Mammary epithelial cell (primary cell): ENCODE measurements at places on chromosomes 4 and X. TPM values are rescaled to one million over a fixed set of nuclear protein-coding genes. Genes with fewer than 3 reads are reported as not detected.

GRCh38 chr4:10072420-10073017 lies 44.1 kb downstream of the WDR1 start:
- DNase-seq, result no peak

- DNase-seq, result no peak
Measured at GRCh38 chr4:147965056-147965455, 233.2 kb downstream of the ARHGAP10 start.

GRCh38 chr4:1576304-1576960 lies 107.7 kb downstream of the FAM53A start:
- DNase-seq, result no peak

- no peak for DNase-seq
Measured at GRCh38 chr4:153112041-153112441, 92.2 kb upstream of the TRIM2 start.

GRCh38 chr4:2295500-2295899 lies 33.6 kb upstream of the MXD4 start:
- no peak for DNase-seq

GRCh38 chr4:76539979-76540378 lies 105.0 kb downstream of the SHROOM3 start:
- no peak for DNase-seq

- peak; percentile 50 for DNase-seq
Measured at GRCh38 chrX:134026565-134027311, 41.3 kb upstream of the GPC3 start.

- no peak for DNase-seq
Measured at GRCh38 chr4:172865103-172865502, 303.5 kb upstream of the GALNT7 start.

- no peak for DNase-seq
Measured at GRCh38 chrX:8783097-8783713, 18.0 kb downstream of the FAM9A start.

DNA sequence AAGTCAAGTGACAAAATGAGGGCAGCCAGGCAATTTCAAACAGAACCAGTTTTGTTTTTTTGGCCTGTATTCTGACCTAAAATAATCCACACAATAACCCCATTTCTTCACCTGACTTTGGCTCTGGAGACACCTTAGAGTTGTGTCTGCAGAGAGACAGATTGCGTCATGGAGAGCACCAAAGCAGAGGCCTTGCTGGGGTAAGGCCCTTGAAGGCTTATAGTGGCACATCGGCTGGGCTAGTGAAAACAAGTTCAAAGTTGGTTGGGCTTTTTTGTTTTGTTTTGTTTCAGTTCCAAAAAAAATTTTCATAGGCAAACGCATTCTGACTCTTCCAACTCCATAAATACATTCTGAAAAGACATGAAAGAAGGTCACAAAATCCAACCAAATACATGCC lies 34.4 kb downstream of the PARM1 start:
- peak; percentile 2 for DNase-seq

DNA sequence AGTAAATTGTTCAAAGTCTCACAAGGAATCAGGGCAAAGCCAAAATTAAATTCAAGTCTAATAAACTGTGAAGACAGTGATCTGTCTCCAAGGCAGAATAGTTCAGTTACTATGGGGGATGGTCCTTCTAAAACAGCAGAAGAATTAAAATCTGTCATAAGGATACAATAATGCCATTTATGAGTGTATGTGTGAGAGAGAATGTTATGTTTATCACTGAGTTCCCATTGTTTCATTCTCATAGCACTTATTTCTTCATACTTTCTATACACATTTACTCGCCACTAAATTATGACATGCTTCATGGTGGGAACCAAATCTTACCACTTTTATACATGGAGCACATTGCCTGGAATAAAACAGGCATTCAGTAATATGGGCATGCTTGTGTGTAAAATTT lies 102.5 kb downstream of the AMMECR1 start:
- DNase-seq, result no peak

Gene XK
- 0.19 and 0.35 TPM in 2 replicates for total RNA-seq

Gene RBMXL3
- total RNA-seq, result not detected

Gene ARHGEF38
- total RNA-seq, result not detected in 2 replicates

Gene PDE6B
- total RNA-seq, result 0.43 TPM in 1 of 2 replicates, not detected in the other

Gene FGF16
- total RNA-seq, result not detected

Gene LDOC1
- 4.8 TPM for total RNA-seq

Gene CT45A10
- not detected in 2 replicates for total RNA-seq

Gene HDAC8
- total RNA-seq, result 22.7 TPM
